ENCODE measurements at places on chromosomes 5 and 9. TPM values are rescaled to one million over a fixed set of nuclear protein-coding genes. Genes with fewer than 3 reads are reported as not detected.
A peak's percentile ranks its signal among the peaks of the same experiment; 100 is the strongest.

Gene SMIM33
- not detected for total RNA-seq

- DNase-seq = no peak
Observed at GRCh38 chr5:140602147-140602546, 30.8 kb downstream of the CD14 start.

Gene FOXD1
- 0.54 TPM for total RNA-seq

DNA sequence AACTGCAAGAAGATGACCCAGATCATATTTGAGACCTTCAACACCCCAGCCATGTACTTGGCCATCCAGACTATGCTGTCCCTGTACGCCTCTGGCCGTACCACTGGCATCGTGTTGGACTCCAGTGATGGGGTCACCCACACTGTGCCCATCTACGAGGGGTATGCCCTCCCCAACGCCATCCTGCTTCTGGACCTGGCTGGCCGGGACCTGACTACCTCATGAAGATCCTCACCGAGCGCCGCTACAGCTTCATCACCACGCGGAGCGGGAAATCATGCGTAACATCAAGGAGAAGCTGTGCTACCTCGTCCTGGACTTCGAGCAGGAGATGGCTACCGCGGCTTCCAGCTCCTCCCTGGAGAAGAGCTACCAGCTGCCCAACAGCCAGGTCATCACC, 9.1 kb upstream of the TBCA start:
- no peak for DNase-seq

DNA sequence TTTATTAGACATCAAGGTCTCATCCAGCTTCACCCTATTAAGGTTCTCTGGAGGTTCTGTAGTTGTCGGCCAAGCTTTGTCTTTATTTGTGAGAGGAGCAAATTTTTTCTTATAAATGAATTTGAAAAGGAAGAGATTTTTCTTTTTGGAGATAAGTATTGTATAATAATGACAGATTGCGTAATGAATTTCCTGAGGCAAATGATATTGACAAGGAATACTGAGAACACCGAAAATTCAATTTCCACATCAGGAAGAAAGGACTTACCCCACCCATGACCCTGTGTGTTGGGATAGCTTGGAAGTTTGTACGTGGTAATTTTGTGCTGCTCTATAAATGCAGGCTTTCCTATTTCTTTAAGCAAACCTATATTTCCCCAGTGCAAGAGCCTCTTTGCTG, 53.5 kb downstream of the MAMDC2 start:
- DNase-seq = no peak

Gene ESM1
- total RNA-seq = 0.81 TPM

DNA sequence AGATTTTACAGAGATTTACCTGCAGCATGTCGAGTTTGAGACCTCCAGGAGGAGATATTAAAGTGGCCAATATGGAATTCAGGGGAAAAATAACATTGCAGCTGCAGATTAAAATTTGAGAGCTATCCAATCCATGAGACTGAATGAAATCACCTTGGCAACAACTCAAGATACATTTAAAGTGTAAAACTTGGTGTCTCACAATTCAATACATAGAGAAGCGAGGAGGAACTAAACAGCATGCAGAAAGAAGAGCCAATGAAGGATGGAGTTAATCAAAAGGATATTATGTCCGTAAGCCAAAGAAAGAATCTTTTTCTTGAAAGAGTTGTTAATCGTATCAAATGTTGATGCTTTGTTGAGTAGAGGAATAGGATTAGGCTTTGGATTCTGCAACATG, 455.1 kb downstream of the CDH18 start:
- no peak for DNase-seq

DNA sequence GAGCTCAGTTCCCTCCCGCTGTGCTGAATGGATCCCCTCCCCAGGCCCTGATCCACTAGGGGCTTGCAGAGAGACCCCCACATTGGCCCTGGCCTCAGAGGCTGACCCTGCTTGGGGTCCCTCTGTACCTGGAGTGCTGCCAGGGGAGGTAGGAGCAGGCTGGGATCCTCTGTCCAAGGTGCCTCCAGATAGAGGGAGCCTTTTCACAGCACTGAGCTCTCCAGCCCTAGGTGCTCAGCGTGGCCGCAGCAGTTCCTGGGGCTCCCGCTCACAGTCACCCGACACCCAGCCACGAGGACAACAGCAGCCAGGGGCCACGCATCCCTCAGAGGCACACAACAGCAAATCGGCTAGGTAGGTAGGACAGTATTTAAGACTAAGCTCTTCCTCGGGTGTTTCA, 62.2 kb upstream of the IRX2 start:
- DNase-seq = no peak

GRCh38 chr9:38355517-38356120, 36.9 kb upstream of the ALDH1B1 start:
- DNase-seq = peak; percentile 6

Gene PCDHB11
- total RNA-seq = 1.9 TPM

DNA sequence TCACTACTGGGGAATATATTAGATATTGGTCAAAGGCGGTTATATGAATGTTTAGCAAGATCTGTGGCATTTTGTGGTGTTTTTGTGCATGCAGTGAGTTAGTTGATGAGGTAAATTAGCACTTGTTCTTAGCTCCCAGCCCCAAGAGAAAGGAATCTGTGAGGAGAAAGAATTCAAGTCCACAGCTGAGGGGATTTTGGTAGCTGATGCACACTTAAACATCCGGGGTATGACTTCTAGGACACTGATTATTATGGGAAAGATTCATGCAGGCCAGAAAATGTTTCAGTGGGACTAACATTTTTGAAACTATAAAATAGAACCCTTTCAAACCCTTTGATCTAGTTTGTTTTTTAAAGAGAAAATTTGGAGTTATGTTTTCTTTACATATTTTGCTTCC, 118.2 kb upstream of the RPS23 start:
- no peak for DNase-seq

GRCh38 chr5:94425396-94425795, 193.0 kb downstream of the KIAA0825 start:
- DNase-seq = no peak

Gene CCDC152
- total RNA-seq = 1.0 TPM

Gene RETREG1
- 105 TPM for total RNA-seq

Gene PDLIM7
- 133 TPM for total RNA-seq

DNA sequence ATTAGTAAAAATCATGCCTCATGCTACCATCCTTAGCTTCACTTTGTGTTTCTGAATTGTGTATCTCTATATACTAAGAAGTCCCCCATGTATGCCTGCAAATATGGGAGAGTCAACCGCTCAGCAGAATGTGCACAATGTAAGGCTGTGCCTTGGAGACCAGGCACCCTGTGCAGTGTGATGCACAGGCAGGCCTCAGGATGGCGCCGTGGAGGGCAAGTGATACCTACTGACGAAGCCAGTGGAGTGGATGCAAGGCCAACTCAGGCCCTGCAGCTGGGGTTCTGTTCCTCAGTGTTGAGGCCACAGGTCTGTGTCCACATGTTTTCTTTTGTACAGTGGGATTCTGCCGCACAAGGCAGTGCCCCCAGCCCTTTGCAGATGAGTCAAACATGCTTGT, 28.4 kb downstream of the SYK start:
- DNase-seq = peak; percentile 27

- no peak for DNase-seq
Observed at GRCh38 chr5:180515294-180515693, 21.1 kb downstream of the CNOT6 start.

Measured in cardiac septum (tissue), 1 donor.